ENCODE measurements at places on chromosomes 11 and 22.

GRCh38 chr11:17528906-17529843 lies 15.0 kb downstream of the USH1C start:
- no peak for DNase-seq

GRCh38 chr11:6229911-6230310 lies 4.5 kb downstream of the FHIP1B start:
- DNase-seq: no peak

- peak; percentile 60 for DNase-seq
These were observed 52.5 kb upstream of the CLDN5 start for GRCh38 chr22:19576460-19577421.

DNA sequence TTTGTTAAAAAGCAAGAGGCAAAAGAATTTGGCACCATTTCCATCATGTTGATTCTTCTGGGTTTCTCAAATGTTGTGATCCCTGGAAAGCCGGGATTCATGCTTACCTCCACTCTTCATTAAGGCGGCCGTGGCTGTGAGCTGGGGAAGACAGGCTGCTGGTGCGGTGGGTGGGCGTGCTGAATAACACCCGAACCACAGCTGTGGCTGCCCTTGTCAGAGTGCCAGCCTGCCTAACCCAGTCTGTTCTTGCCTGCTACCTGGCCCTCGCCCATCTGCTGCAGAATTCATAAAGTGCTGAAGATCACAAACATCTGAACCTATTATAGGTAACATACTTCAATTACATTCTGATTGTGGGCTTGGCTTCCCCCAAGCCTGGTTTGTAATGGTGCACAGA lies 95.8 kb upstream of the RCN1 start:
- DNase-seq: no peak

DNA sequence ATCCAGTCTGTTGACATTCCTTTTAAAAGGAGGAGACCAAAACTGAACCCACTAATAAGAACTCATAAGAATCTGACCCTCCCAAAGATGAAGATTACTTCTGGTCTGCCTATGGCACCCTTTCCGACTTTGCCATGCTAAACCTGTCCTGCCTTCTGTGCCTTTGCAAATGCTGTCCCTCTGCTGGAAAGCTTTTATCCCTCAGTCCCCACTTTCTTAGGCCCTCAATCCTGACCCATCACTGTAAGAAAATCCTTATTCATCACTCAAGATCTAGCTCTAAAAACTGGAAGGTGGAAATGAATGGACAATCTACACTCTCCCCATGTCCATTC lies 10.4 kb downstream of the MPZL3 start:
- no peak for DNase-seq

DNA sequence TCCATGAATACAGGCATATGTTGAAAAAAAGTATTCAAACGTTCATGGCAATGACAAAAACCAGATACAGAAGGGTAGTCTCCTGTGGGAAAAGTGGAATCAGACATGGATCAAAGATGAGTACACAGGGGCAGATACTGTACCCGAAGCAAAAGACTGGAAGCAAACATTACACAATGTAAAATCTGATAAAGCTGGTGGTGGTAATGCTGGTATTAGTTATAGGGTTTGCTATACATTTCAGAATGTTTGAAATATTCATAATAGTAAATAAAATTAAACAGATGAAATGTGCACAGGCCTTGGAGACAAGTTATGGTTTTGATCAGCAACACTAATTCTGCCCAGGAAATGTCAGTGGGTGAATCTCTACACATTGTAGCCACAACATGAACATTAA lies 607.6 kb downstream of the SOX6 start:
- DNase-seq: no peak

DNA sequence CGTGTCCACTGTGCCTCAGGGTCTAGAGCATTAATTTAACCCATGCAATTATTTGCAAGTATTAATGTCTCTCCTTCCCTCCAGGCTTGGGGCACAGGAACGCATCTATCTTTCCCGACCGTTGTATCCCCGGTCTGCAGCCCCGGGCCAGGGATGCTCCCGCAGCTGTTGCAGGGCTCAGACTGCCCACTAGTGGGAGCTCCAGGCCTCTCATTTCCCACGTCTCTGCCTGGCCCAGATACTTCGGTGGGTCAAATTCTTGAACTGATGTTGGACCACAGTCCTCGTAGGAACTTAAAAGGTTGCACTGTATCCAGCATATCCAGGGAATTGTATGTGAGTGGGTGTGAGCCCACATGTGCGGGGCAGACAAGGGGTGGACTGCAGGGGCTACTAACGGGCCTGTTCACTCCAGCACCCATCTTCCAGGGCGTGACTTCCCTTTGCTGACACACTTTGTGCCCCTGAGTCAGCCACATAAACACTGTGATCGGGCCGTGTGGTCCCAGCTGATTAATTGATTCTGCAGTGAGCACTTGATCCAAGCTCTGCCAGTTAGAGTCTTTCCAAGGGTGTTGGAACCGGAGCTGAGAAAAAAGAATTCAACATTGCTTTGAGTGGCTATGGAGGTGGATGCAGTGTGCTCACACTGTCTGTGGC lies 451.3 kb downstream of the TBC1D22A start:
- DNase-seq: no peak

- DNase-seq: no peak
These were observed 78.4 kb downstream of the RBFOX2 start for GRCh38 chr22:35950262-35950661.

GRCh38 chr22:35921777-35922176 lies 106.8 kb downstream of the RBFOX2 start:
- peak; percentile 89 for DNase-seq

DNA sequence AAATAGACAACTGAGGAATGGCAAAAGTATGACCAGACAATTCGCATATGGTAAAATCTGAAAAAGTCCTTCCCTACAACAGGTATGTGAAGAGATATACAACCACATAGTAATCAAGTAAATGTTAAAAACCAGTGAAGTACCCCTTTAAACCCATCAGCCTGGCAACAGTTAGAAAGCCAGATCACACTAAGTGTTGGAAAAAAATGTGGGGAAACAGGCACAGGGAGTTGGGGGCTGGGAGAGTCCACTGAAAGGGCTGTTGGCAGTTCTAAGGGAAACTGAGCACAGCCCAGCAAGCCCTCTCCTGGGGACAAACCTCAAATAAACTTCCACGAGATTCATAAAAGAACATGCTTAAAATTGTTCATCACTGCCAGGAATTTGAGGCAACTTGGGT lies 242.1 kb downstream of the BUD13 start:
- no peak for DNase-seq

GRCh38 chr11:69539416-69540117 lies 58.1 kb downstream of the LINC01488 start:
- no peak for DNase-seq

DNA sequence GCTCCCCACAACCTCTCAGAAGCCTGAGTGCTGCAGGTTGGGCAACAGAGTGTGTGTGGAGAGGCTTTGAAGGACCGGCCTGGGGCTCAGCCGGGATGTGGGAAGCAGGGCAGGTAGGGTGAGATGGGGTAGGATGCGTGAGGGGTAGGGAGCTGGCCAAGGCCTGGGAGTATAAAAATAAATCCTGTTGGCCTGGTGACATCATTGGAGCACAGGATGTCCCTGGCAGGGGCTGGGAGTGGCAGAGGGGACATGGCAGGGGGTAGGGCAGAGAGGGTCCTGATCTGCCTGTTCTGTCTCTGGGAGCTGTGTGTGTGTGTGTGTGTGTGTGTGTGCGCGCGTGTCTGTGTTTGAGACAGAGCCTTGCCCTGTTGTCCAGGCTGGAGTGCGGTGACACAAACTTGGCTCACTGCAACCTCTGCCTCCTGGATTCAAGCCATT lies 28.6 kb downstream of the TEF start:
- no peak for DNase-seq

DNA sequence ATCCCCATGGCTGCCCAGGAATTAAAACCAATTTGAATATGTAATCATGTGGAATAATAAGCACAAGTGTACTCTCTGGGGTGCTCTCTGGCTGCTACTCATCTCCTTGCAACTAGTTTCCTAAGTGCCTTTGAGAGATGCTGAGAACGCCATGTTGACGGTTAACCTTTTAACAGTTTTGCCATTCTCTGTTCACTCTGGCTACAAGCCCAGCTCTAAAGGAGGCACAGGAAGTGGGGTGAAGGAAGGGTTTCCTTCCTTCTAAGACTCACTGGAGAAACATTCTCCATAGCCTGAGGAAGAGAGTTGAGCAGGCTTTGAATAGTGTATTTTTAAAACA lies 122.0 kb upstream of the ZC3H12C start:
- peak; percentile 85 for DNase-seq

- DNase-seq: no peak
These were observed 209.6 kb downstream of the DSCAML1 start for GRCh38 chr11:117587416-117587815.

- no peak for DNase-seq
These were observed 47.7 kb downstream of the CCDC81 start for GRCh38 chr11:86422371-86422770.

DNA sequence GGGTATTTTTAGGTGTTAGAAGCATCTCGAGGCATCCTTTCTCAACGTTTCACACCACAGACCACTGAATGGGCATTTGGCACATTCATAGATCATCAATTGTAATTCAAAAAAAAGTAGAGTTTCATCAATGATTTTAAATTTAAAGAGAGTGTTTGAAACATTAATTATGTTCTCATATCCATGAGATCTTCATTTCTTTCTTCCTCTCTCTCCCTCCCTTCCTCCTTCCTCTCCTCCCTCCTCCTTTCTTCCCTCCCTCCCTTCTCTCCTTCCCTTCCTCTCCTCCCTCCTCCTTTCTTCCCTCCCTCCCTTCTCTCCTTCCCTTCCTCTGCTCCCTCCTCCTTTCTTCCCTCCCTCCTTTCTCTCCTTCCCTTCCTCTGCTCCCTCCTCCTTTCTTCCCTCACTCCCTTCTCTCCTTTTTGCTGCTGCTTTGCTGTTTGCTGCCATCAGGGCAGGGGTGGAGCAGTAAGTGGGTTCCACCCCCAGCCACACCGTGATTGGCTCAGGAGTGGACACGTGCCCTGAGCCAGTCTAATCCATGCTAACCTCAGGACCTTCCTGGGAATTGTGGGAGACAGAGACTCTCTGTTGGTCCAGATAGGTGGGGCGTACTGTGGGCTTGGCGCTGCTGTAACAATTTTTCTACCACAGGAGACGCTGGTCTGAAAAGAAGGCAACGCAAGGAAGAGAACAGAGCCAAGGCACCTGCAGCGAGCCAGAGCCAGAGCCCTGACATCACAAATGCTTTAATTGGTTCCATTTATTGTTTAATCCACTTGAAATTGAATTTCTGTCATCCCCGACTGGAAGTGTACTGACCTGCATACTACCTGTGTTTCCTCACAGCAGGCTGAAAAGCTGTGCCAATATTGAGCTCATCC lies 33.7 kb upstream of the APOBEC3A start:
- peak; percentile 88 for DNase-seq

DNA sequence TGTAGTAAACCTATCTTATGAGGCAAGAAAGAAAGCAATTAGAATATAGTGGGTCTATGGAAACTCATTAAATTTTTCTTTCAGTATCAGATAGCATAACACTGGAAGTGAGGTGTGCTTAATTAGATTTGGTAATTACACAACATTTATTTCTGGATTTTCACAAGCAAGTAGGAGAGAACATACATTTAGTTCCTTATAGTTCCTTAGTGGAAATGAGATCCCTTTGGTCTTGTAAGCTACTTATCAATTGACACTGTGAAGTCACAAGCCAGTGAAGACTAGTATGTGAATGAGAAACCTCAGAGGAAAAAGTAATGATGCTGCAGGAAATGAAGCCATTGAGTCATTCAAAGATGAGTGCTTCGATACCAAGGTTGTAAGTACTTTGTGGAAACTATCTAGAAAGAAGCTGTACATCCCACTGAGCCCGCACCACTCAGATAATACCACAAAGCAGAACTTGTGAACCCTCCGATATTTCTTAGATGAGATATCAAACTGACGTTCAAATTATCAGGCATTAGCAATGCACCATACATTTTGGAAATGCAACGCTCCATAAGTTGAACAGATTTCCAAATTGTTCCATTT lies 53.5 kb downstream of the ENTHD1 start:
- no peak for DNase-seq

DNA sequence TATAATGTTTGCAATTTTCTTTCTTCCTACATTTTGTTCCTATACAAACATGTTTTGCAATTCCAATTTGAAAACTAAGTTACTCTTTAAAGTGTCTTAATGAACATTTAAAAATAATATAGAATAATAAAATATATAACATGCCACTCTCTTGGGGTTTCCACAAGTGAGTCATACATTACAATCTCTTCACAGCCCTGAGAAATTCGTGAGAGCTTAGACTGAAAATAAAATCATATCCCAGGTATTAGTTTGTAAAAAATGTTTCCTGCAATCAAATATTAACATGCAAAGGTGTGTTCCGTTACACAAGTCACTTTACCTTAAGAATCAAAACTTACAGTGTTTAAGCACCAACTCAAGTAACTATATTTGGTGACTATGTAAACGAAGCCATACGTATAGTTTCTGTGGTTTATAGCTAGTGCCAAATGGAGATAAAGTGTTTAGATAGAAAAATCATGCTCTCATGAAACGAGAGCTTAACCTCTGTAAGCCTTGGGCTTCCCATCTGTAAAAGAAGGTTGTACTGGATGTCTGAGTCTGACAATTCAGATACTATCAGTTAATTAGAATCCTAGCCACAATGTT lies 253.6 kb upstream of the ANO3 start:
- peak; percentile 5 for DNase-seq

- DNase-seq: peak; percentile 7
These were observed 2.1 kb downstream of the FEZ1 start for GRCh38 chr11:125494031-125494360.

DNA sequence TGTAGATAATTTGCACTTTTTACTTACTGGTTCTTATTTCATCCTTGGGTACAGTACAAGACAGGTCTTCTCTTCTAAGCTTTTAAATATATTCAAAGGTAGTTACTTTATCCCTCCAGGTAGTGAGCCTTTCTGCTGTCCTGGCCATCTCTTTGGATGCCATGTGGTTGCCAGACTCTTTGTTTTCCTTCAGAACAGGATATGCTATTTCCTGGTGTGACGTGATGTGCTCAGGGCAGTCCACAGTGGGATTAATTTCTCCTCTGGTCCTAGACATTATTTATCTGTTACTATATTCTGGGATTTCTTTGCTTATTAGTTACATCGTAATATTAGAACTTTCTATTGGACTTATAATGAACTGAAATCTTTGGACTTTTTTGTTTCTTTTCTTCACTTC lies 63.7 kb downstream of the PPP6R3 start:
- no peak for DNase-seq

- no peak for DNase-seq
These were observed 18.5 kb upstream of the LRRC10B start for GRCh38 chr11:61489833-61490721.

DNA sequence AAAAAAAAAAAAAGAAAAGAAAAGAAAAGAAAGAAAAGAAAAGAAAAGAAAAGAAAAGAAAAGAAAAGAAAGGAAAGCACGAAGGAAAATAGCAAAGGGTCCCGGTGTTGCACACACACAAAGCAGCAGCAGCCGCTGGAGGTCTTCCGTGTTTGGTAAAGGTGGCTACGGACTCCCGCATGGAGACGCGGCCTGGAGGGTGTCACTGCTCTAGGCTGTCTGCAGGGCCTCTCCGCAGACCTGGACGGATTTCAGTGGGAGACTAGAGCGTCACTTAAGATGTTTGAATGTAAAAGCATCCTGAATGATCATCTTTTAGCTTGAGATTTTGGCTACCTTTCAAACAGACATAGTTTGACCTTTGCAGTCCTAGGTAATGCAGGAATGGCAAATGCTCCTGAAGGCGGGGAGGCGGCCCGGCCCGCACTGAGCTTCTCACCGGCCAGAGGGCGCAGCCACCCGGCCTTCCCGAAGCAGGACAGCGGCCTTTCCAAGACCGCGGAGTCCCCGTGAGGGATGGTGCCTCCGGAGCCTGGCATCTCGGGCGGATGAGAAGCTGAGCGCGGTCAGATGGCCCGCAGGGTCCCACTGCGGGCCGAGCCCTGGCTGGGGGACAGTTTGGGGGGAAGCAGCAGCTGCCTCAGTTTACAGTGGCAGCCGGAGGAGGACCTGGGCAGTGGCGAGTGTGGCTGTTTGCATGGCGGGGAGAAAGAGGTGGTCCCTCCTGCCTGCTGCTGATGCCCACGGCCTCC lies 18.5 kb downstream of the KRTAP5-5 start:
- no peak for DNase-seq

Measured in astrocyte of the spinal cord (primary cell).